Urothelium cell line (cell line): ENCODE measurements at places on chromosomes 6 and 20.

GRCh38 chr6:13725570-13725969 lies 13.9 kb upstream of the RANBP9 start:
- peak; percentile 73 for DNase-seq

DNA sequence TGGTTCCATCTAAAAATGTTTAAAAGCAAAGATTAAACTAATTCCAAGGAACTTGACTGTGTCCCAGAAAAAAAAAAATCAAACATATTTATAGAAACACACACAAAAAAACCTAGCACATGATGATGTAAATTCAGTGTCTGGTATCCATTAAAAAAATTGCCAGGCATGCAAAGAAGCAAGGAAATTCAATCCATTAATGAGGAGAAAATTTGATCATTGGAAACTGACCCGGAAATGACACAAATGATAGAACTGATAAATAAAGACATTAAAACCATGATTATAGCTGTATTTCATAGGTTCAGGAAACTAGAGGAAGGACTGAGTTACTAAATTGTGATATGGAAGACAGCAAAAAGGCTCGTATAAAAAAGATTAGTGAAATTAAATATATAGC lies 34.7 kb downstream of the PDYN start:
- DNase-seq = no peak

- no peak for DNase-seq
These were observed 154.0 kb upstream of the LAMP5 start for GRCh38 chr20:9360431-9360830.

- DNase-seq = no peak
These were observed 6.3 kb upstream of the NAA20 start for GRCh38 chr20:20010639-20011500.

DNA sequence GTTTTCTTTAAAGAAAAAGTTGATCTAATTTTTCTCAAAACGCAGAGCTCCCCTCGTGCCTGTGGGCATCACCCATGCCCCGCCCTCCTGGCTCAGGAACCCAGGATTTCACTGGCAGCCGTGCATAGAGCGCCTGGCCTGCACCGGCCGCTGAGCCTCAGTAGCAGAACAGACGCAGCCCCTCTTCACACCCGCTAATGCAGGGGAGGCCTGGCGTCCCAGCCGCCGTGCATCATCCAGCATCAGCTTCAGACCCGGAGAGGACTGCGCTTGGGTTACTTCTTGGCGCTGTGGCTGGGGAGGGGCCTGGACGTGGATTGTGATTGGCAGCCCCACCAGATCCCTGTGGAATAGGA lies 18.1 kb downstream of the RBM38 start:
- no peak for DNase-seq
